Activated CD4-positive, alpha-beta T cell treated with anti-CD3 and anti-CD28 coated beads, Interleukin-10, Interleukin-2, amounts not matched to agents 100 ng/mL and 50 ng/mL, durations not matched to agents 16 hours and 8 hours (primary cell): ENCODE measurements at places on chromosomes 3 and 15.

- DNase-seq: no peak
These were observed 31.5 kb downstream of the SPTSSB start for GRCh38 chr3:161339517-161340500.

DNA sequence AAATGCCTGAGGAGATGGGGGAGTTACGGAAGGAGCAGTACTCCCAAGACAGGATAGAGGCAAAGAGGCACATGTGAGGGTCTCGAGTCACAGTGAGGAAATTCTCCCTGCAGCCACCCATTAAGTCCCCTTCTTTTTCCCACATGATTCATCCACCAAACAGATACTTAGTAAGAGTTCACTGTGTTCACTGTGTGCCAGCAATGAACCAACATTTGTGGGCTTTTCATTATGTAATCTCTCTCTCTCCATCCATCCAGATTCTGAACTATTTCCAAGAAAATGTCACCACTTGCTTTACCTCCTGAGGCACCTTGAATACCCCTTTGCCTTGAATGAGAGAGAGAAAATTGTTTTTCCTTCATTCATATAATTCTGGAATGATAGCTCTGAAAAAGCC is 24.6 kb upstream of the LRRFIP2 start:
- no peak for DNase-seq

GRCh38 chr3:96434651-96435050 is 379.7 kb upstream of the EPHA6 start:
- no peak for DNase-seq

- no peak for DNase-seq
These were observed 88.6 kb downstream of the LPP start for GRCh38 chr3:188242436-188243123.

DNA sequence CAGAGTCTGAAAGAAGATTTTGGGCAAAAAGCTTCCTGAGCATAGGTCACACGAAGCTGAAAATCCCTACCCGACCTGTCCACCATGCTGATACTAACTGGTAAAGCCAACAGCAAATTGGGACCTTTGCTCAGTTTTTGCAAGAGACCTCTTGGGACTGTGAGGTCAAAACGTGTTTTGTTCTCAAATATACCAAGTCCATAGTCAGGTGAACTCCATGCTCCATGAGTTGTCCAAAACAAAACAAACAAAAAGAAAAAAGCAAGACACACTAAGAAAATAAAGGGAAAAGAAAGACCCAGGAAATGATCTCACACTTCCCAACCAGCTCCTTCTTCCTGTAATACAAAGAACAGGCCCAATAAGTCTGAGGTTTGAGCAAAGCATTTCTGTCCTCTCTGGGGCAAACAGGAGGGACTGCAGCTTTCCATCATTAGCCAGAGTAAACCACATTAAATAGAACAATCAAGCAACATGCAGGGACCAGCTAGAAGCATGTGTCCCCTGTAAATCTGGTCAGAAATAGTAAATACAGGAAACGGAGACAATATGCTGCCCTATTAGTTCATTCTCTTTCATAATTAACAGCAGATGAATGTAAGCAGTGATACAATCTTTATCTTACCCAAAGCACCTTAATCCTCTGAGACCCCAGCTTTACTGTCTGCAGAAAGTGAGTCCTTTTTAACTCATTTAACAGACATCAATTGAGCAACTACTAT is 125.0 kb upstream of the LIPC start:
- DNase-seq: no peak

DNA sequence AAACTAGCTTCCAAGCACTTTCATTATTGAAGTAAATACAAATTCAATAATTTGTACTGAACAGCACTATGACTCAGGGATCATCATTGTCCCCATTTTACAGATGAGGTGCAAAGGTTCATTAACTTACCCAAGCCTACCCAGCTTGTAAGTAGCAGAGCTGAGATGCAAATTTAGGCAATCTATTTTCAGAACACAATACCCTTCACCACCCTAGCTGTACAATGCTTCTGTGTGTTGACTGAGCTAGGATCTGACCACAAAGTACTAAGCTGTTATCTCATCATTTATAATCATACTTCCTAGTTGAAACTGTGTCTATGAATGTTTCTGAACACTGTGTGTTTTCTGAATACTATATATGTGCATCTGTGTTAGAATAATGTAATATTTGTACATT is 3.2 kb upstream of the ILDR1 start:
- DNase-seq: no peak
